ENCODE measurements at places on chromosomes 1 and 21.

GRCh38 chr21:38570596-38570995 is 72.3 kb upstream of the ERG start:
- DNase-seq, result no peak

DNA sequence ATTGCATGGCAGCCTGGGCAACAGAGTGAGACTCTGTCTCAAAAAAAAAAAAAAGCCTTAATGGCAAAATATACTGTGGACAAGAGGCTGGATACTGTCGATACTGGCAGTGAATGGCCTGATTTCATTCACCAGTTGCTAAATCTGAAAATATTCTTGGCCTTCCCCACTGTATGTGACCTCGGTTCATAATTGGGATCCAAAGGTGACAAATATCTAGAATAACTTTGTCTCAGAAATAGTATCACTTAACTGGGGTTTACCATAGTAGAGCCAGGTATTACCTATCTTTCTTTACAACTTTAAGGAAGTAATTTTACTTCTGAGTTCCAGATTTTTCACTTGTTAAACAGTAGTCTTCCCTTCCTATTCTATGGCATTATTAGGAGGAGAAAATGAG is 8.4 kb downstream of the MTF2 start:
- DNase-seq, result no peak

GRCh38 chr1:29281571-29281970 is 45.2 kb downstream of the PTPRU start:
- no peak for DNase-seq

GRCh38 chr1:43979528-43980254 is 681 bp downstream of the B4GALT2 start:
- DNase-seq, result peak; percentile 34

DNA sequence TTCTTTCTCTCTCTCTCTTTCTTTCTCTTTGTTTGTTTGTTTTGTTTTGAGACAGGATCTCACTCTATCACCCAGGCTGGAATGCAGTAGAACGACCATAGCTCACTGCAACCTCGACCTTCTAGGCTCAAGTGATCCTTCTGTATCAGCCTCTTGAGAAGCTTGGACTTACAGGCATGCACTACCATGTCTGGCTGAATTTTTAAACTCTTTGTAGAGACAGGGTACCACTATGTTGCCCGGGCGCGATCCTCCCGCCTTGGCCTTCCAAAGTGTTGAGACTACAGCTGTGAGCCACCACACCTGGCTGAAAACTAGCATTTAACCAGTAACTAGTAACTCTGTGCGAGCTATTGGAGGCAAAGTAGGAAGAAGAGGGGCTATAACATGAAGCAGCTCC is 325.5 kb downstream of the ZP4 start:
- no peak for DNase-seq
